ENCODE measurements at places on chromosomes 13 and 19.

DNA sequence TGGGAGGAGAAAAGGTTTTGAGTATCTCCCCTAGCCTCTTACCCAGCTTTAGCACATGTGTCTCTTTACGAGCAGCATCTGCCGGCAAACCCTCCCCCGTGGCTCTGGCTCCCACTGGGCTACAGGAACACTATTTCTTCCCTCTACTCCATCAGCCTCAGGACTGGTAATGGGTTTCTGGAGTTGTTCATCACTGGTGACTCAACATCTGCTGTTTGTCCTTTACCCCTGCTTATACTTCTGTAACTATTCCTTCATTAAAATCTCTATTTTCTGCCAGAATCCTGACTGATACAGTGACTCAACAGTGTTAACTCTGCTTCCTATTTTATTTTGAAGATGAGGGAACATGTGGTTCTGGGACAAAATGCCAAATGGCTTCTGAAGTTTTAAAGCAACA is 437.3 kb upstream of the HTR2A start:
- no peak for DNase-seq

- no peak for DNase-seq
These were observed 48.6 kb upstream of the POSTN start for GRCh38 chr13:37647031-37647650.

- no peak for DNase-seq
These were observed 21.8 kb downstream of the TINCR start for GRCh38 chr19:5545984-5546383.

DNA sequence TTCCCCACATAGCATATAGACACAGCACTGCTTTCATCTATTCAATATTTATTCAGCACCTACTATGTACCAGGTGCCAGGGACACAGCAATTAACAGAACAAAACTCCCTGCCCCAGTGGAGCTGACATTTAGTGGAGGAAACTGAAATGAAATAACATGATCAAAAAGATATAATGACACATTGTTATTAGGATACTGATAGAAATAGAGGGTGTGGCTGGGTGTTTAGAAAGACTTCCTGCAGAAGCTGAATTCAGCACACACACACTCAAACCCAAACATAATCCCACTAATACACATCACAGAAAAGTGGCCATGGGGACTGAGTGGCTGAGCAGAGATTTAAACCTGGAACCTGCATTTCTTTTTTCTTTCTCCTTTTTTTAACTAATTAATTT is 3.8 kb upstream of the CDC37 start:
- no peak for DNase-seq

DNA sequence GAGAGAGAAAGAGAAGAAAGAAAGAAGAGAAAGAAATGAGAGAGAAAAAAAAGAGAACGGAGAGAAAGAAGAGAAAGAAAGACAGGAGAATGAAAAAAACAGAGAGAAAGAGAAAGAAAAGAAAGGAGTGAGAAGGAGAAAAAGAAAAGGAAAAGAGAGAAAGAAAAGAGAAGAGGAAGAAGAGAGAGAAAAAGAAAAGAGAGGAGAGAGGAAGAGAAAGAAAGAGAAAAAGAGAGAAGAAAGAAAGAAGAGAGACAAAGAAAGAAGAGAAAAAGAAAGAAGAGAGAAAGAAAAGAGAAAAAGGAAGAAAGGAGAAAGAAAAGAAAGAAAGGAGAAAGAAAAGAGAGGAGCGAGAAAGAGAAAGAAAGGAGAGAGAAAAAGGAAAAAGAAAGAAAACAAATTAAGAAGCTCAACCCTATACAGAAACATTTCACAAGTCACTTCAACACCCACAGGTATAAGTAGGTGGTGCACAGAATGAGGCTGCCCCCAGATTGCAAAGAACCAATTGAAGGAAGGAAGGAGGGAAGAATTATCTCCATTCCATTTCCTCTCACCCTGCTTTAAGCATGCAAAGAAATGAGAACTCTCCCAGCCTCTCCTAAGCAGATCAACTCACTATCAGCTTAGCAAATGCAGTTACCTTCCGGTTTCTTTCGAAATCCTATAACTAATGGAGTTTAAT is 98.8 kb upstream of the CACNA1A start:
- DNase-seq, result no peak

DNA sequence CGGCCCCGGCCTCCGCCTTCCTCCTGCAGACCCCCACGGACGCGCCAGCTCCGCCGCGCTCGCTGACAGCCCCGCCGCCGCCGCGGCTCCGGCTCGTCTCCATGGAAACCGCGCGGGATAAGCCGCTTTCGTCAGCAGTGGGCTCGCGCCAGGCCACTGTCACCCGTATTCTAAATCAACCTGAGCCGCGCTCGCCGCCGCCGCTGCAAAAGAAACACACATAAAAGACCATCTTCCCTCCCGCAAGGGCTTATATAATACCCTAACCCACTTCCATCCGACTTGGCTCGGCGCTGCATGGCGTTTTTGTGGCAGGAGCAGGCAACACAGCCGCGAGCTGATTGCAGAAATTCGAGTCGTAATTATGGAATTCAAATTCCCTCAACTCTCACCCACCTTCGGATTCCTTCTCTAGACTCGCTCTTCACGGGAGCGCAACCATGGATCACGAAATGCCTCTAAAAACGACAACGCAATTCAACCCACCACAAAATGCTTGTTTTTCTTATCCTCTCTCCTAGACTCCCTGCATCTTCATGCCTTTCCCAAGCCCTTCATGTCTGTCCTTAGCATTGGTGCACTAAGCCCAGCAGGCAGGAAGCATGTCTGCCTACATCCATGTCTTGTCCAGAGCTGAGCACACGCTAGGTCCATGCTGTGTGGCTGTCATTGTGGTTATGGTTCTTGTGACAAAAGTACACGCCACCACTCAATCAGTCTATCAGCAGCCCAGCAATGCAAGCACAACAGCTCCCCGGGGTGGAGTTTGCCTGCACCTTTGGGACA is at the start of gene AMER2:
TSS of gene AMER2 (minus strand) at position 772 of the 786 bp plus-strand sequence. CDS start at position 103, 669 bp downstream.
- peak; percentile 99 for DNase-seq

All from WERI-Rb-1 (cell line).